ENCODE measurements at places on chromosomes 4 and X.

GRCh38 chrX:77114501-77114900, 332.7 kb upstream of the FGF16 start:
- H3K27ac ChIP-seq, result no peak overlapping the region
- no peaks in the 10 kb centered on the region for H3K36me3 ChIP-seq
- H3K4me3 ChIP-seq, result no peak overlapping the region
- no peaks in the 10 kb centered on the region for H3K27me3 ChIP-seq

GRCh38 chr4:87570290-87570805, 38.0 kb upstream of the DSPP start:
- H3K36me3 ChIP-seq, result no peaks in the 10 kb centered on the region
- peaks cover 8% of the 10 kb centered on the region for H3K4me1 ChIP-seq
- no peak overlapping the region for H3K27ac ChIP-seq
- no peak overlapping the region for H3K4me3 ChIP-seq
- H3K27me3 ChIP-seq, result peaks cover 5% of the 10 kb centered on the region
- no peak for DNase-seq

DNA sequence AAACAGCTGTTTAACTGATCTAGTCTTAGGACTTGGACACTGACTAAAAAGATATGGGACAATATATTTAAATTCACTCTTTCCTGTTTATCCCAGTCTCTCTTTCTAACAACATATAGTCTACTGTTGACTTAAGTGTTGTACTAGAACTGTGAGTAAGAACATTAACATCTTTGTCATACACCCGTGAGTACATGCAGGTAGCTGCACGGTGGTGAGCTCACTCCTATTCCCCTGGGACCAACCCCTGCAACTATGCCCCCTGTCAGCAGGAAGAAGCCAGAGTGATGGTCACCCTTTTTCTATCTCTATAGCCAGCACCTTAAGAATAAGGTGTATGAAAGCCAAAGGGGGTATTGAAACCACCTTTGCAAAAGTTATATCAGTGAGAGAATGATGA, 17.6 kb downstream of the TBL1X start:
- no peak overlapping the region for H3K4me3 ChIP-seq
- H3K27me3 ChIP-seq, result no peaks in the 10 kb centered on the region
- H3K27ac ChIP-seq, result no peak overlapping the region
- no peak for DNase-seq
- H3K36me3 ChIP-seq, result peaks cover 19% of the 10 kb centered on the region
- peaks cover 2% of the 10 kb centered on the region for H3K4me1 ChIP-seq

DNA sequence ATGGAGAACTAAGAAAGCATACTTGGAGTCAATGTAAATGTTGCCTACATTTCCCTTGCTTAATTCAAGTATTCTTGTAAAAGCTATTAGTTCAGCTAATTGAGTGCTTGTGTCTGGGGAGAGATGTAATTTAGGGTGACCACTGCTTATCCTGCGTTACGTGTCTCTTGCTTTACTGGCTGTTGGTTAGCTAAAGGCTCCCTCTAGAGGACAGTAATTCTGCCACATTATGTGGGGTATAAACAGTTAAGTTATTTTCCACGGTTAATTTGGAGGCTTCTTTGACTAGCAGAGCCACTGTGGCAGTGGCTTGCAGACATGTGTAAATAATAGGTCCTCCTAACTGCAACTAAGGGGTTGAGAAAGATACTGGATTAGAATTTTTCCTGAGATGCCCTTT, 25.3 kb upstream of the NAF1 start:
- H3K27ac ChIP-seq, result no peak overlapping the region
- no peaks in the 10 kb centered on the region for H3K27me3 ChIP-seq
- no peak for DNase-seq
- H3K36me3 ChIP-seq, result no peaks in the 10 kb centered on the region
- H3K4me1 ChIP-seq, result no peaks in the 10 kb centered on the region

- H3K36me3 ChIP-seq, result no peaks in the 10 kb centered on the region
- no peak overlapping the region for H3K4me3 ChIP-seq
- no peak overlapping the region for H3K27ac ChIP-seq
- no peaks in the 10 kb centered on the region for H3K4me1 ChIP-seq
- no peaks in the 10 kb centered on the region for H3K27me3 ChIP-seq
Measured at GRCh38 chr4:133776503-133776902, 425.1 kb downstream of the PABPC4L start.

DNA sequence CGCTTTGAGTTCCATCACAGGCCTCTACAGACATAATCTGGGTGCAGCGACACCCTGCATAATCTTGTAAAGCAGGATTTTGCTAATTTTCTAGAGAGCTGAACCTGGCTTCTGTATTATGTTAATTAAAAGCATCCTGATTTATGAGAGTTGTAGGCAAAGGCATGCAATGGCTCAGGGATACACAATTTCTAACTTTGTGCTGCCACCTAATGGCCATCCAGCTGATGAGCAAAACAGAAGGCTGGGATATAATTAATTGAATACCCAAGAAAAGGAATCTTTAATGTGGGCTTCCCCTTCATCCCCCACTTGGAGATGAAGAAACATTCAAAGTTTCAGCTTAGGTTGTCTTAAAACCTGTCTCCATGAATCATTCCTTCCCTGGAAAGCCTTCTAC, 78.1 kb downstream of the BMP15 start:
- peaks cover 2% of the 10 kb centered on the region for H3K27me3 ChIP-seq
- no peak overlapping the region for H3K27ac ChIP-seq
- peak; percentile 24 for DNase-seq
